T-helper 2 cell (primary cell): ENCODE measurements at places on chromosomes 12 and 14.

DNA sequence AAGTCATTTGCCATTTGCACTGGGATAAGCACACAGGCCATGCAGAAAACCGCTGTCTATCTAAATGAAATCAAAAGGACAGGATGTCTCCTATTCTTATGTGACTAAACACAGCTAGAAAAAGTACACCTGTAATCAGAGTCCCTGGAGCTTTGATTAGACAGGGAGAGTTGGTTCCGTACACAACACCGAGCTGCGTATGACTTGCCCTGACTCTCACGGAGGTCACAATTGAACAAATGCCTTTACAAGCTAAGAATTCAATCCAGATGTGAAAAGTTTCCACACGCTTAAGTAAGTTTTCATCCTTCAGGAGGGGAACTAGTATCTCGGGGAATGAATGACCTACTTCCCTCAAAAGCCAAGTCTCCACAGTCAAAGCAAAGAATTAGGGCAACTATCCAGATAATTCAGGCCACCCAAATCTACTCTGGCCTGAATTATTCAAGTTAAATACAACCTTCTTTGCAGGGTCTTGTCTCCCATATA is 67.5 kb downstream of the RTN1 start:
- no peak for DNase-seq

- no peak for DNase-seq
Observed at GRCh38 chr12:26848156-26848825, 15.3 kb upstream of the ITPR2 start.

- DNase-seq = no peak
Observed at GRCh38 chr12:56679883-56680575, 8.1 kb downstream of the PTGES3 start.

GRCh38 chr14:50599700-50600444 is 39.9 kb downstream of the ATL1 start:
- no peak for DNase-seq

DNA sequence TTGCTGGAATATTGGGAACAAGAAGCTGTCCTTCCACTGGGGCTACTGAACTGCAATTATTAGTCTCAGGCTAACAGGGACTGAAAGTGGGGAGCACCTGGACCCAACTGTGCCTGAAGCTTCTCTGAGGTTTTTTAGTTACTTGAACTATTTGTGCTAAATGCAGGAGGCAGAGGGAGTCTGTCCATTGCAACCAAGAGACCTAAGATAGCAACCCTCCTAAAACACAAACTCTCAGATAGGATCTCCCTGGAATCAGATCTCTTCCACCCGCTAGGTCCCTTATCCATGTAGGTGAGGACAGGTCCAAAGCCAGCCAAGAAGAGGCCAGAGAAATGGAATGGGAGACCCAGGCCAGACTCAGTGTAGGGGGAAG is 58.1 kb downstream of the NCOR2 start:
- DNase-seq = no peak

- DNase-seq = no peak
Observed at GRCh38 chr14:77980475-77981321, 180.8 kb downstream of the ADCK1 start.

DNA sequence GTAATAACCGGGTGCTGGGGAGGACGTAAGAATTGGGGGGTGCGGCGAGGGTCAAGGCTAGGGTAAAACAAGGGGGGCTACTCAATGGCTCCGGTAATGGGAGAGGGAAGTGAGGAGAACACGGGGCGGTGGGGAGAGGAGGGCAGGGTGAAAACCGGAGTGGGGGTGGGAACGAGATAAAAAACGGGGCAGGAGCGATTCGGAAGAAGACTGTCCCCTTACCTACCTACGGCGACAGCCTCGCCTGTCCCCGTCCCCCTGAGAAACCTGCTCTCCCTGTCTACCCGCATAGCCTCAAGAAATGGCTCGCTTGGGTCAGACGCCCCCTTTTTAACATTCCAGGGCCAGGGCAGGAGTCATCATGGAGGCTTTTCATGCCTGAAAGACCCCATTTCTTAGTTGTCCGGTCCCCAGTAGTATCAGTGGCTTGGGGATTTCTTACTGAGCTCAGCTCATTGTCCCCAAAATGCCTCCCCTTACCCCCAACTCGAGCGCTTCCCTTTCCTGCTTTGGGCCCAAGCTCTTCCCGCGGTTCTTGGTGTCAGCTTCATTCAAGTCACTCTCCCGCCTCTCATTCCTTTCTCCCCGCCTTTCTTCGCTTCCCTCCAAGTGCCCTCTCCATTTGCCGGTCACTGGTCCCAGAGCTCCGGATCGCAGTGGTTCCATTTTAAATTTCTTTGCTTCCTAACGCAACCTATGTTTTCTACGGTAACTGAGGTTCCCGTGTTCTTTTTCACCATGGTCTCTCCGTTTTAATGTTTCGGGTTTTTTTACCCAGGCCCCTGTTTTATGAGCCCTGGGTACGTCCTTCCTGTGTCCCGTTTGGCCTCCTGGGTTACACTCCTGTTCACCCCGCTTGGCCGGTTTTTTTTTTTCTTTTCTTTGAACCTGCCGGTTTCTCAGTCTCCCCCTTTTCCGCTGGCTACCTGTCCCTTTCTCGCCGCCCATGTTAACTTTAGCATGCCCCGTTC is 1.2 kb upstream of the WSB2 start:
- no peak for DNase-seq

DNA sequence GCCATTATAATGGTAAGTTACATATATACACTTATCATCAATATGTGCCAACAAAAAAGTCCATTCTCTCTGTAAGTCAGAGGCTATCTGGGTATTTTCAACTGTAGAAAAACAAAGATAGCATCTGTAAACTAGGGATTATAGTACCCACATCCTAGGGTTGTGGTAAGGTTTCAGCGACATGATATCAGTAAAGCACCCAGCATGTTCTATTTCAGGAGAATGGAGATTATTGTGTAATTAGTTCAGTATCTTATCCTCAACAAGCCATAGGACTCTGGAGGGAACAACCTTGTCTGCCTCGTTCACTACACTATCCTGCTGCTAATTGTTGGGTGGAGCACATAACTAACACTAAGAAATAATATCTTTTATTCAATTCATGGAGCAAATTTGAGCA is 19.7 kb upstream of the CKAP4 start:
- DNase-seq = no peak

DNA sequence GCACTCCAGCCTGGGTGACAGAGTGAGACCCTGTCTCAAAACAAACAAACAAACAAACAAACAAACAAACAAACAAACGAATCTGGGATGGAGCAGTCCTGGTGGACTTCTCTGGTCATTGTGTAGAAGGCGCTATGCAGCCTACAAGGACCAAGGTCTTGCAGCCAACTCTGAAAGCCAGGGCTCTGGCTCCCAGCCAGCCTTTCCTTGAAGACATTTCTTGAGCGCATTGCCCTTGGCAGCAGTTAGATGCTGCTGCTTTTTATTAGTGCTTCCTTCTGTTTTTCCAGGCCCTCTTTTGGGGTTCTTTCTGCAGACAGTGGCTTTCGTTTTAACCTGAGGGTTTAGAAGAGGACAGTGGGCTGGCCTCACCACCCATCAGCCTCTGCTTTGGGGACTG is 20.2 kb downstream of the CCDC177 start:
- DNase-seq = no peak

GRCh38 chr12:6934110-6934509 is 6.4 kb downstream of the ATN1 start:
- DNase-seq = no peak

DNA sequence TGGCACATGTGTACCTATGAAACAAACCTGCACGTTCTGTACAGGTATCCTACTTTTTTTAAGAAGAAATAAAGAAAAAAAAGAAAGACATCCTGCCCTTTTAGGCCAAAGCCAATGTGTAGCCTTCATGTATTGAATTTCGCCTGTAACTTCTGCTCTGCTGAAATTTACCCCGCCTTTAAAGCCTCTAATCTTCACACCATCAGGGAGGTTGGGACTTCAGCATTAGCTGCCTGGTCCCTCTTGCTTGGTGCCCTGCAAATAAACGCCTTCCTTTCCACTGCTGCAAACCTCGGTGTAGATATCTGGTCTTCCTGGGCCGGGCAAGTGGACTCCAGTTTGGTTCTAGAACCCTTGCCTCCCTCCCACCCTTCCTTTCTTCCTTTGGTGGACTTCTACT is 2.6 kb upstream of the KRT71 start:
- no peak for DNase-seq

DNA sequence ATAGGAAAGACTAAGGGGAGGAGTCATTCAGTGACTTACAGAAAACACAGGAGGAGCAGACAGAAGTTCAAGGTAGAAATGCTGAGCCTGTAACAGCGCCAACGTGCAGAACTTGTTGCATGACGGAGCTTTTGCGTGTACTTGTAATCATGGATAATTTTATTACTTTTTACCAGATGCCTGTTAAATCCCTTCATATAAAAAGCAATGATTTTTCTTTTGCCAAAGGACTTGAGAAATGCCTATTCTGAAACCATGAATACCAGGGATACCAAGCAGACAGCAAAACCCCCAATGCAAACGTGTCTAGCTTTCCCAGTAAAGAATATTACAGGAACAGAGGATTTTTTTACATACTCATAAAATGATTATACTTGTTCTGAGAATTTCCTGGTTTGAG is 163.6 kb upstream of the GSC start:
- DNase-seq = no peak

DNA sequence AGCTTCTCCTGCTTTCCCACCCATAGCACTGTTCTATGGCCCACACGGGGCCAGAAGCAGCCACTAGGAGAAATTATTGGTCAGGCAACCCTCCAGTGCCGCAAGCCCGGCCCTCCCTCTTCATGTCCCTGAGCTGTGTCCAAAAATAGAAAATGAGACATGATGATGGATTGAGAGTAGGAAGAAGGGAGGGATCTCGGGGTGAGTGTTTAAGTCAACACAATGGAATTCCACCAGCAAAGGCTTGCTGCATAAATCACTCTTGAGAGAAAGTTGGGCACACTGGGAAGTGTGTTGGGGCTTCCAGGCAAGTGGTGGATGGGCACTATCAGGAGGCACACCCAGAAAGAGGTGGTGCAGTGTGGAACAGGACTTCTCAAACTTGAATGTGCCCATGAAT is 94.2 kb downstream of the LLPH start:
- no peak for DNase-seq

- no peak for DNase-seq
Observed at GRCh38 chr14:65260786-65261185, 151.7 kb upstream of the FUT8 start.

- no peak for DNase-seq
Observed at GRCh38 chr14:101005447-101005846, 101.9 kb upstream of the RTL1 start.

DNA sequence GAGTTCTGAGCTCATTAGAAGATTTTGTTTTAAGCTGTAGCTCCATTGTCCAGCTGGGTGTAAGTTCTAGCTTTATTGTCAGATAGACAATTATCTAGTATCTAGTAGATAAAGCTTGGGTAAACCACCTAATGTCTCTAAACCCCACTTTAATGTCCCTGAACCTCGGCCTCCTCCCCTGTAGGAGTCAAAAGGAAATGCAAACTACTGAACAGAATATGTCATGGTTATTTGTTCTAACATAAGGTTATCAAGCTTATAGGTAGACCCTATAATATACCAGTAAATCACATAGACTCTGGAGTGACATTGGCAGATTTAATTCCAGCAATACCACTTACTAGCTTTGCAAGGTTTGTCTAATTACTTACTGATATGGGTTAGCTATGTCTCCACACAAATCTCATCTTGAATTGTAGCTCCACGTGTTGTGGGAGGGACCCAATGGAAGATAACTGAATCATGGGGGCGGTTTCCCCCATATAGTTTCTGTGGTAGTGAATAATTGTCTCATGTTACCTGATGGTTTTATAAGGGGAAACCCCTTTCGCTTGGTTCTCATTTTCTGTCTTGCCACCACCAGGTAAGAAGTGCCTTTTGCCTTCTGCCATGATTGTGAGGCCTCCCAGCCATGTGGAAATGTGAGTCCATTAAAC is 29.4 kb downstream of the BCAT1 start:
- DNase-seq = no peak

GRCh38 chr12:130007771-130008170 is 103.9 kb upstream of the TMEM132D start:
- no peak for DNase-seq

DNA sequence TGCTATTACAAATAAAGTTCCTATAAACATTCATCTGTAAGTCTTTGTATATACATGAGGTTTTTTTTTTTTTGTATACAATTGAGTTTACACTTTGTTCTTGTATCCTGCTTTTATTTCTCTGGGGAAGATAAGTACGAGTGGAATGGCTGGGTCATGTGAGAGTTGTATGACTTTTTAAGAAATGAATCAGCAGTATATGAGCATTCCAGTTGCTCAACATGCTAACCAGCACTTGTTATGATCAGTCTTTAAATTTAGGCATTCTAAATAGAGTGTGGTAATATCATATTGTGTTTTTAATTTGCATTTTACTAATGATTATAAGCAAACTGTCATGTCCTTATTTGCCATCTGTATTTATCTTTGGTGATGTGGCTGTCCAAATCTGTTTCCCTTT is 44.7 kb upstream of the AMIGO2 start:
- no peak for DNase-seq

DNA sequence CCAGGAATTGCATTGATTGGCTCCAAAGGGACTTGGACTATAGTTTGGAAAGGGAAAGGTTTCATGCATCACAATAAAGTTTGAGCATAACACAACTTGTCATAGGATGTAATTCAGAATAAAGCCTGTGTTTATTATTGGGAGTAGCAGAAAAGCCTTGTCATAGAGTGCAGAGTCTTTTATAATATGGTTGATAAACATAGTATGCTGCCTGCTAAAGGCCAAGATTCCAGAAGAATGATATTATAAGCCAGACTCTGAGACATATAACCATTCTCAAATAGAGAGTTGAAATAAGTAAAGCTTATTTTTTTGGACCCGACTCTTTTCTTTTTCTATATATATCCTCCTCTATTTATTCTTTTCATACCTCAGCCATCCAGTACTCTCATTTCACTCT is 207.3 kb downstream of the LRIG3 start:
- DNase-seq = no peak

- DNase-seq = no peak
Observed at GRCh38 chr14:64717870-64718269, 13.6 kb downstream of the PLEKHG3 start.

DNA sequence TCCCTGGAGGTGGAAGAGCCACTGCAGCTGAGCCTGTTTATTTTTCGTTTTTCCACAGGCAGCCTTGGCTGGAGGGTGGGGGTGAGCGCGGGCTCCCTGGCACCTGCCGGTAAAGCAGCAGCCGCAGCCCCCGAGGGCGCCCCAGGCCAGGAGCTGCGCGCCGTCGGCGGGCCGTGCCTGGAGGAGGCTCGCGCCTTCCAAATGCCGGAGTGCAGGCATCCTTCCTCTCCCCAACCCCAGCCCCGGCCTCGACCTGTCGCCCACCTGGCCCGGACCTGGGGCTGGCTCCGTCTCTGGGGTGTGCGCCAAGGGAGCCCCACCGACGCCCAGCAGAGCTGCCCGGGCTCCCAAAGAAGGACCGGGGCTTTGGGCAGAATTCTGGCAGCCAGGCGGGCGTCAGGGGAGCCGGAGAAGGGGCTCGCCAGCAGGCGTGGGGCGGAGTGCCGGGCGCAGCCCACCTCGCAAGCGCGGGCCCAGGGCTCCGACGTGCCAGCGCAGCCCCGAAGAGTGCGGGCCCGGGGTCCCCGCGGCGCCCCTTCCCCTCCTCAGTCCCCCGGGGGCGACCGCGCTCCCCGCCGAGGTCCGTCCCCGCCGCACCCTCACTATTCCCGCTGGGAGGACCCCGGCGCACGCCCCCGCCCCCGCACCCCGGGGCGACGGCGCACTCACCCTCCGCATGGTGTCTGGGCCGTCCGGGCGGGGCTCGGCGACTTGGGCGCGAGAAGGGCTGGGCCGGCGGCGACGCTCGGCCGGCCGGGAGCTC is 130.3 kb downstream of the NDUFA12 start:
- DNase-seq = no peak
